ENCODE measurements at places on chromosomes 2 and 18.

GRCh38 chr2:191049728-191050639, 36.0 kb upstream of the STAT1 start:
- no peak for DNase-seq

DNA sequence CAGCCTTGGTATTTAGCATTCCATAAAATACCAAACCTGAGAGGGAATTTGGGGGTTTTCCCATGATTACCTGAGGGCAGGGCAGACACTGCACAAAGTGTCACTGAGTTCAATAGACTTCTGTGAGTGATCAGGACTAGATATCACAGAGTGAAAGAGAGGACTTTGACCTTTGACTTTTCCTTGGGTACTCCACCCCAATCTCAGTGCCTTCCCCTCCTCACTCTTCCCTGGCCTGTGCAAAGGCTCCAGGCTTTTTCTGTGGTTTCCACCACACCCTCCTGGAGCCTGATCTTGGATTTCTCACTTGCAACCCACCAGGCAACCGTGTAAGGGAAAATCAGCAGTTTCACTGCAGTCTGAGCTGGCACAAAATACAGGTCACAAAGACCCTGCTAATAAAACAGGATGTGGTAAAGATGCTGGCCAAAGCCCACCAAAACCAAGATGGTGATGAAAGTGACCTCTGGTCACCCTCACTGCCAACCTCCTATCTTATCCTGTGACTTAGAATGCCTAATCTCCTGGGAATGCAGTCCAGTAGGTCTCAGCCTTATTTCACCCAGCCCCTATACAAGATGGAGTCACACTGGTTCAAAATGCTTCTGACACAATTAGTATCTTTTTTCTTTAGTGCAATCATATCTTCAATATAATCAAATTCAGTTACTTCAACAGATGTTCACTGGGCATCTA, 64.0 kb downstream of the BOD1L2 start:
- DNase-seq, result no peak

GRCh38 chr2:54274781-54275242, 18.8 kb upstream of the TSPYL6 start:
- no peak for DNase-seq

- no peak for DNase-seq
Observed at GRCh38 chr2:214244847-214245246, 166.0 kb upstream of the VWC2L start.

DNA sequence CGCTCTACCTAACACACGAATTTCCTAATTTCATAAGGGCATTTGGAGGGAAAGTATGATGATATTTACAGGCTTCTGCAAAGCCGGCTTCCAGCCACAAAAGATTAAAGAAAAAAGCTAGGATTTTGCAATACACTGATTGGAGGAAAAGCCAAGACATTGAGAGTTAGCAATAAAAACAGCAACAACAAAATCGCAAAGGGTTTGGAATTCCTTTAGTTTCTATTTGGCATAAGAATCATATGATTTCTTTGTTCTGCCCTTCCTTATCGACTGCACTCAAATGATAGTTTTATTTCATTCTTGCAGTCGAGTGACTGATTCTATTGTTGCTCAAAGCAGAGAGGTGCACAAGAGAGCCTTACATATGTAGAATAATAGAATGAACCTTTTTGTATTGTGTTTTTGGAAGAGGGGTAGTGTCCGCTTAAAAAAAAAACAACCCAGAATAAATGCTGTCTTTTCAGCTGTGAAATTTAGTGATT, 3.9 kb upstream of the ZNF532 start:
- DNase-seq, result no peak

DNA sequence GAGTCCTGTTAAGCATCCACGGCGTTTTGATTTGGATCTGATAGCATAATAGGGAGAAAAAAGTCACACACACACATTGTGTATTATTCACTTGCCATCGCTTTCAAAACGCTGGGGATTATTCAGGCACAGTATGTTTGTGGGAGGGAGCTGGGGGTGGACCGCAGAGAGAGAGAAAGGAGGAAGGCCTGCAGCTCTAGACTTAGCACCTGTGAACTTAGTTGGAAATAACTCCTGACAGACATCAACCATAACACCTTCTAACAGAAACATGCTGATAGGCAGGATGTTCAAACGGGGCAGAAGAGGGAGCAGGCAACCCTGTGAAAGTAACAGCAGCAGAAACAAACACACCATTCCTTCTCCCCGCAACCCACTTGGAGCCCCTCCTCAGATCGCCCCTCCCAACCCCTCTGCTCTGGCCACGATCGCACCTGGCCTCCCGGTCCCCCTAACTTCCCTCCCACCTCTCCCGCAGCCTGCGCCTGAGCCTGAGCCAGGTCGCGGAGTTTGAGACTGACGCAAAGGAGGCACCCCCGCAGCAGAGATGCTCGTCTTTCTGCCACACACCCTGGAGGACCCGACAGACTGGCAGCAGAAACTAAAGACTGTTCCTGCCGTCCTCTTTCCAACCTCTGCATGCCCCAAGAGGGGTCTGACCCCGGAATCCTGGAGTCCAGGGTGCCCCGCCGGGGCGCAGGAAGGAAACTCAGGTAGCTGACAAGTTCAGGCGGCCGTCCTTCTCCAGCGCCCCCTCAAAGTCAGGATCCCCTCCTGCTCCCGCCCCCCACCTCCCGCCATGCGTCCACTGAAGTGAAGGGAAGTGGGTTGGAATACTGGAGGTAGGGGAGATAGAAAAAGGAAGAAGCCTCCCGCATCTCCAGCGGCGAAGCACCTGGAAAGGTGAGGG, 738 bp downstream of the CHST9 start:
- DNase-seq, result no peak

- DNase-seq, result no peak
Observed at GRCh38 chr2:195903956-195904355, 164.7 kb downstream of the DNAH7 start.
